HT-29 (cell line): ENCODE measurements at places on chromosomes 6 and 20. TPM values are rescaled to one million over a fixed set of nuclear protein-coding genes. Genes with fewer than 3 reads are reported as not detected.

Gene LINC00237
- not detected in 2 replicates for total RNA-seq

Gene PSMA7
- total RNA-seq: 822 and 933 TPM in 2 replicates

Gene FRS3
- total RNA-seq: 3.4 and 3.9 TPM in 2 replicates

Gene CNKSR3
- 0.48 and 0.73 TPM in 2 replicates for total RNA-seq

Gene ADGB
- total RNA-seq: not detected in 2 replicates

Gene IL17A
- total RNA-seq: not detected in 2 replicates

Gene RAET1E
- total RNA-seq: 0.52 and 1.0 TPM in 2 replicates

Gene PDYN
- total RNA-seq: not detected in 2 replicates

Gene RFX6
- 0.13 and 0.23 TPM in 2 replicates for total RNA-seq

Gene CLVS2
- total RNA-seq: not detected in 2 replicates

Gene C6orf62
- 50.6 and 52.4 TPM in 2 replicates for total RNA-seq

Gene ZC3H12D
- not detected in 2 replicates for total RNA-seq

Gene DDX27
- 75.5 and 85.9 TPM in 2 replicates for total RNA-seq

Gene PFDN4
- 26.8 and 27.9 TPM in 2 replicates for total RNA-seq

Gene KCNK15
- not detected in 2 replicates for total RNA-seq

Gene GSTA2
- total RNA-seq: 0.18 TPM in 1 of 2 replicates, not detected in the other

Gene SLCO4A1
- 78.8 and 83.4 TPM in 2 replicates for total RNA-seq
